ENCODE measurements at places on chromosomes 2 and 18.

GRCh38 chr18:27735117-27735516 is 441.8 kb downstream of the CDH2 start:
- no peak for DNase-seq

DNA sequence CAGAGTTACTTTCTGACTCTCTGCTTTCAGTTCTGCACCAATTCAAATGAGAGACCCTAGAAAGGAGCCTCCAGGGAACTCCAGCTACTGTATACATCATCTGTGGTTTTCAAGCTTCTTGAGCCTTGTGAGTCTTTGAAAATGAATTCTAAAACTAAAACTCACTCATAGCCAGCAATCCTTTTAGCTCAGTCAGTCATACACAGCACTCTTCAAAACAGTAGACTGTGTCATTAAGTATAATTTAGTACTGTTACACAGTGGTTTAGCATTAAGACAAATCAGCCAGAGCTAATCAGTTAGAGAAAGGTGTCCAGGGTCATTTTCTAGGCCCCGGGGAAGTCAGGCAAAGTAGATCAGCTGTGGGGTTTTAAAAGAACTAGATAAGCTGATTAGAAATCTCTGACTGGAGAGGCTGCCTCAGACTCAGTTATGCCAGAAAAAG is 322.1 kb upstream of the THUMPD2 start:
- DNase-seq: no peak

DNA sequence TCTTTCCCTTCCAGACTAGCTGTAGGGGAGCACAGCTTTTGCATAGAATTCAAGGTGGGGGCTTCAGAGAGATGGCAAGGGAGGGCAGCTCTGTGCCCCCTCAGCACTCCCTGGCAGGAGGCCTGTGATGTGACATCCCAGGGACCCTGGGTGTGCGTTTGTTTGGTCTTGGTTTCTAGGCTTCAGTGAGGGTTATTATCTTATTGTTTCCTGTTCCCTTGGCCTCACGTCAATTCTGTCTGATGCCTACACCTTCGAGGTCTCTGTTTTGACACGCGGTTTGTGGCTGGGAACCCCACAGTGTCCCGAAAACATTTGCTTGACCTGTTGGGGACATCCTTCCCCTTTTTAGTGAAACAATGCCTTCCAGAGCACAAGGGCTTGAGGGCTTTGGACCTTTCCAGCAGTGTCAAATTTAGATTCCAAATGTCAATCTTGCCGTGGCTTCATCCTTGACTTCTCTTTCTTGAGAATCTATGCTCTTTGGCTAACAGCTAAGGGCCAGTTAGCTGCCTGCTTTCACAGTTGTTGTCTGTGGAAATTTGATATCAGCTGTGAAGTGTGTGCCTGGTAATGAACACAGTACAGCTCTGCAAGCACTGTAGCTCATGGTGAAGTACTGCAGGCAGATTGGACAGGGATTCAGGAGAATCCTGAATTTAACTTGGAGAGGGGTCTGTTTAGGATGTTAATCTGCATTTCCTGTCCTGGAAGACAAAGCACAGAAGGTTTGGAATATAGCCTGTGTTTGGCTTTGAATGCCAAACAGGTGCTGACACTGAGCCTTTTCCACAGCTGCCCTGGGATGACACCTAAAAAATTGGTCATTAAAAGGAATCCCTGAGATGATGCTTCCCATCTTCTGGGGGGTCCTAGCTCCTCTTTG is 108.2 kb upstream of the CXCR4 start:
- no peak for DNase-seq

- DNase-seq: no peak
These were observed 15.8 kb downstream of the PKDCC start for GRCh38 chr2:42063431-42064171.

GRCh38 chr2:100745604-100746003 is 74.3 kb upstream of the NPAS2 start:
- no peak for DNase-seq

DNA sequence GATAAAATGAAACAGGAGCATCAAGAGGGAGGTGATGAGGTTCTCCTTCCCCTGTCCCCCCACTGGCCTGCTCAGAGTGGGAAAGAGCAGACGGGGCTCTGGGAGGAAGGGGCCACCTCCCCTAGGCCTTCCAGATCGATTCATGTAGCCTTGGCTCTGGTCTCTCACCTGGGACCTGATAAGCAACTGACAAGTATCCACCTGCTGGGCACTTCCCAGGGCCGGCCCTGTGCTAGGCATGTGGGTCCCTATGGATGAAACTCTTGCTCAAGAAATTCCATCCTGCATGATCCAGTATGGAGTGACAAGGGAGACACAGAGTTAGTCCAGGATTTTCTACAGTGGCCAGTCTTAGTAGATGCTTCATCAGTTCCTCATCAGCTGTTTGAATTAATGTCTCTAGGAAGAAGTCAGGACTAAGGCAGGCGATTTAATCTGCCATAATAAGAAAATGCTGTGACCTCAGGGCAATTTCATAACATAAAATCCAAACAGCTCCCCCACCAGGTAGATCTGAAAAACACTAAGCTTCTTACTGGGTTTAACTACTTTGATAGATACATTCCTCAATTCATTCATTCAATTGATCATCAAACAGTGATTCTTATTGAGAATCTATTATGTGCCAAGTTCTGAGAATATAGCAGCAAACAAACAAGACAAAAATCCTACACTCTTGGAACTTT is 44.7 kb upstream of the ZFP36L2 start:
- DNase-seq: no peak
